ENCODE measurements at places on chromosomes 7 and 10.

GRCh38 chr7:139153832-139154231 lies 44.3 kb upstream of the ZC3HAV1 start:
- no peak for DNase-seq

DNA sequence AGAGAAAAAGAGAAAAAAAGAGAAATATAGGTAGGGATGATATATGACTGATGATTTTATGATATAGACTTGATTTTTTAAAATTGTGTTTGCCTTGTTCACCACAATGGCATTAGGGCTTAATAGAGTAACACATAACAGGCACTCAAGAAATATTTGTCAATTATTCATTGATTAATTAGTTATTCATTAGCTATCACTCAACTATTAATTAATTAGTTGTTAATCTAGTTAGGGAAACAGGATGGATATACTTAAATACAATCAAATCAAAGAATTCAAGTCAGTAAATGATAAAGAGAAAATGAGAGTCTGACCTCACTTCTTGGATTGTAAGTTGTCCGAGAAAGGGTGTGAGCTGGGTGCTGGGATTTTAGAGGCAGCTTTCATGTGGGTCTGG lies 15.1 kb upstream of the CALD1 start:
- no peak for DNase-seq

DNA sequence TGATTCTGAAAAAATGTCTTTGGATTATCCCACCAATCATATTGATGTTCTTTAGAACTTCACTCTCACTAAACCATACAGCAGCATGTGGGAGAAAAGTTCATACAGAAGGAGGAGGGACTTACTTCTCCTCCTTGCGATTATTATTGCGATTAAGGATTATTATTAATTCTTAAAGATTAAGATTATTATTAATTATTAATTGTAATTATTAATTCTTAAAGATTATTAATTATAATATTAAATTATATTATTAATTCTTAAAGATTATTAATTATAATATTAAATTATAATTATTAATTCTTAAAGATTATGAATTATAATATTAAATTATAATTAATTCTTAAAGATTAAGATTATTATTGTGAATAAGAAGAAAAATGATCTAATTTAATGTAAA lies 80.5 kb downstream of the MACC1 start:
- DNase-seq: no peak

GRCh38 chr7:371779-372545 lies 82.0 kb downstream of the FOXL3 start:
- no peak for DNase-seq

GRCh38 chr7:139995017-139995915 lies 67.5 kb downstream of the PARP12 start:
- DNase-seq: no peak

GRCh38 chr10:110918269-110918642 lies 724 bp downstream of the BBIP1 start:
- peak; percentile 90 for DNase-seq

DNA sequence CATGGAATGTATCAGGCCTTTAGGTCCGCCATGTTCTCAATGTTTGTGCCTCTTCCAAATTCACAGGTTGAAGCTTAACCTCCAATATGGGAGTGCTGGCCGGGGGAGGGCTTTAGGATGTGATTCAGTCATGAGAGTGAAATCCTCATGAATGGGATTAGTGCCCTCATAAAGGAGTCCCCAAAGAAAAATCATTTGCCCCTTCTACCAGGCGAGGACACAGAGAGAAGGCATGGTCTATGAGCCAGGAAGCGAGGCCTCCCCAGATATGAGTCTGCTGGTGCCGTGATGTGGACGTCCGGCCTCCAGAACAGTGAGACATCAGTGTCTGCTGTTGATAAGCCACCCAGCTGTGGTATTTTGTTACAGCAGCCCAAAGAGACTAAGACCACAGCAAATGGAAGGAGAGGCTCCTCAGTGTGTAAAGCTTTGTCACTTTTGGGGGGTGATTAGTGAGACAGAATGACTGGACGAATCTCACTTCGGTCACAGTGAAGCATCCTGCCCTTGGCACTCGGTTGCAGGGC lies 231.3 kb upstream of the KLF6 start:
- no peak for DNase-seq

GRCh38 chr10:83991986-83992753 lies 147.1 kb upstream of the GHITM start:
- DNase-seq: no peak

- no peak for DNase-seq
Observed at GRCh38 chr10:9302140-9302746, 1247.8 kb downstream of the GATA3 start.

- DNase-seq: no peak
Observed at GRCh38 chr10:100788002-100788903, 42.9 kb downstream of the PAX2 start.

GRCh38 chr10:13439313-13440184 lies 89.3 kb downstream of the BEND7 start:
- no peak for DNase-seq

GRCh38 chr10:96585736-96586418 lies 935 bp downstream of the TM9SF3 start:
- peak; percentile 17 for DNase-seq

DNA sequence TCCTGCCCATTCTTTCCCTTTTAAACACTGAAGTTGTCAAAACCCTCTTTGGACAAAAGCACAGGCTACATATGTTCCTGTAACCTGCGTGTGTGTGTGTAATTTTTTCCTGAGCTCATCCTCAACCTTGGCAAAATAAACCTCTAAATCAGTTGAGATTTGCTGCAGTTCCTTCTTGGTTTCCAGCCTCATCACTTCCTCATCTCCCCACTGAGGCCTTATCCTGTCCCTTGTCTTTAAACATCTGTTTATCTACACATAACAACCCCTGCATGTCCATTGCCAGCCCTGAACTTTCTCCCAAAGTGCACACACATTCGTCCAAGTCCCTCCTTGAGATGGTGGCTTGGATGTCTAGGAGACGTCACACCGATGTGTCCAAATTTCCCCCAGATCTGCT lies 35.5 kb downstream of the LYZL2 start:
- DNase-seq: no peak

DNA sequence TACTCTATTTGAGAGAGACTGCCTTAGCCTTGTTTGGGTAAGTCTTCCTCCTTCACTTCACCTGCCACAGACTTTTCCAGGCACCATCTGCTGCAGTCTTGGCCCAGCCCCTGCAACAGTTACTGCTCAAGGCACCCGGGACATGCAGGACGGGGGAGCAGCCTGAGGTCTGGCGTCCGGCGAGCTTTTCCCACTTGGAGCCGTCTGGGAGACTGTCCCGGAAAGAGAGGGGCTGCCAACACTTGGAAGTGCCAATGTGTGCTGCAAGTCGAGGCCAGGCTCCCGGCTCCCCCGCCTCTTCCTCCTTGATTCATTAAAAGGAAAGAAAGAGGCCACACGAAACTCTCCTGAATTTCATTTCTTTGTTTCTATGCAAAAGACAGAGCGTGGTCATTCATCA lies 13.7 kb downstream of the HTRA1 start:
- no peak for DNase-seq

- peak; percentile 61 for DNase-seq
Observed at GRCh38 chr10:100346351-100346764, 675 bp upstream of the SCD start.

- no peak for DNase-seq
Observed at GRCh38 chr7:2355705-2356008, 1.0 kb downstream of the EIF3B start.

GRCh38 chr7:6260291-6261187 lies 11.9 kb downstream of the CYTH3 start:
- DNase-seq: no peak

Measured in CD4-positive, alpha-beta T cell treated with Interferon alpha-2 for 1 hour (primary cell).